ENCODE measurements at places on chromosomes 4 and X.
A peak's percentile ranks its signal among the peaks of the same experiment; 100 is the strongest.

GRCh38 chrX:11331788-11332187 is 38.6 kb downstream of the AMELX start:
- DNase-seq, result no peak

DNA sequence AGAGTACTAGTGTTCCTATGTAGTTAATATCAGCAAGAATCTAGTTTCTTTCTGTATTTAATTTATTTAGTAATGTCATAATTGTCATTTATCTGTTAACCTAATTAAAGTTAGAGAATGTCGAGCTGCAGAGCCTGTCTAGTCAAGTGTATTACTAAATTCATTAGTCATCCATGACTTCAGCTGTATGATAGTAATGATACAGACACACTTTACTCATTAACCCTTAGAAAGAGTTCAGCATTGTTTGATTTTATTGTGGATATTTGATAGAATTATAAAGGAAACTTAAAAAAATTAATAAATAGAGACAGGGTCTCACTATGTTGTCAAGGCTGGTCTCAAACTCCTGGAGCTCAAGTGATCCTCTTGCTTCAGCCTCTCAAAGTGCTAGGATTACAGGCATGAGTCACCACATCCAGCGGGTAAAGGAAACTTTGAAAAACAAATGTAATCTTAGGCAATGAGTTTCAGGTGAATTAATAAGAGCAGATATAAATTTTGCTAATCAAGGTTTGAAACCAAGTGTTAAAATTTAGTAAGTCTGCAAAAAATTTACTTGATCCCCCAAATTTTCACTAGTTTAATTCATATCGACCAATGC is 110.6 kb downstream of the ANK2 start:
- DNase-seq, result peak; percentile 53

DNA sequence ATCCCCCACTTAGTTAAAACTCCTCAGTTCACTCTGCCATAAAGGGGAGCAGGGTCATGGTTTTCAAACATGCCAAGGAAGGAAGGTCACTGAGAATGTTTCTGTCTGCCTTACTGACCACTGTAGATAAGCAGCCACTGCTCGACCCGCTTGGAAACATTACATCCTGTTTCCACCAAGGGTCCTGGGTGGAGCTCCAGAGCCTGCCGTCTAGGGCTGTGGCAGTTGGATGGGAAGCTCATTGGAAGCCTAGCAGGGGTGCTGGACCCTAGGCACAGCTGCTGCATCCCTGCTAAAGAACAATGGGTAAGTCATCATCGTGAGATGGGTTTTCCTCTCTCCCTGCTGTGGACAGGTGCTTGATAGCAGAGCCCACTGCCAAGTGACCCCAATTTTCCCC is 76.0 kb upstream of the SRD5A3 start:
- DNase-seq, result no peak

DNA sequence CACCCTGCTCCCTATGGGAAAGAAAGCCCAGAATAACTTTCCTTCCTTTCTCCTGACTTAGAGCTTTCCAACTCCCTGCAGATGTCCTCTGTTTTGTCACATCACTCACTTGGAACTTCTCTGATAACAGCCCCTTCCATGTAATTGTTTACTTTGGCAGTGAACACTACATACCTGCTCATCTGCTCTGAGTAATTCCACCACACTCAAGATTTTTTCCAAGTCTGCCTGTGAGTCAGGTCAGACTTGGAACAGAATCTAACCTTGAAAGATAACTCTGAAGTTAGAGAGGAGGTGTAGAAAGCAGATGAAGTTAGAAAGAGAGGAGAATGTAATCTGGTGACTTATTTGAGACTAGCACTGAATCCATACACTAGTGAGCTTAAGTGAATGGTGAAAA is 7.4 kb downstream of the MAGEB10 start:
- DNase-seq, result peak; percentile 3

- no peak for DNase-seq
Observed at GRCh38 chr4:118743867-118744266, 58.7 kb downstream of the METTL14 start.

DNA sequence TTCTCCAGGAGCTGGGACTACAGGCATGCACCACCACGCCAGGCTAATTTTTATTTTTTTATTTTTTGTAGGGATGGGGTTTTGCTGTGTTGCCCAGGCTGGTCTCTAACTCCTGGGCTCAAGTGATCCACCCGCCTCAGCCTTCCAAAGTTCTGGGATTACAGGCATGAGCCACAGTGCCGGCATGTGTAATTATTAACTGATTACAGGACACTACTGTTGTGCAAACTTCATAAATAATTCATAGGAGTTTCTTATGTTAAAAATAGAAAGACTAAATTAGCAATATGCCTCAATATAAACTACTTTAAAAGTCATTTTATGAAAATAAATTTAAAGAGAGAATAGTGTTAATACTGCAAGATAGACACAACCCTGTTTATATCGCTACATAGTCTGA is 221.9 kb downstream of the SNCA start:
- DNase-seq, result peak; percentile 82

DNA sequence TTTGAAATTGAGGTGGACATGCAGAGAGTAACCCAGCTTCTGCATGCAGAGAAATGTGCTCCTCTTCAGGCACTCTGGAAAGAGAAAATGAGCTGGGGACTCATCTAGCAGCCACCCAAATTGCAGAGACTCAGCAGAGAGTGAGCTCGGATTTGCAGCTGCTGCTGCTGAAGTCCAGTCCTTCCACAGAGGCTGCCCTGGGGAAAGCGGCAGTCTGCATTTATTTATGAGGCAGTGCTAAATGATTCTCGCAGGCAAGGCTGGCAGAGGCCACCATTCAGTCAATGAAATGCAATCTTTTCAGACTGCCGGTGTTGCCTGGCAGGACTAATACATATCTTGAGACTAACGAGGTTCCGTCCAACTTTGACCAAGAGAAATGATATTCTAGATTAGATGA is 404.8 kb downstream of the NLGN4X start:
- DNase-seq, result no peak

DNA sequence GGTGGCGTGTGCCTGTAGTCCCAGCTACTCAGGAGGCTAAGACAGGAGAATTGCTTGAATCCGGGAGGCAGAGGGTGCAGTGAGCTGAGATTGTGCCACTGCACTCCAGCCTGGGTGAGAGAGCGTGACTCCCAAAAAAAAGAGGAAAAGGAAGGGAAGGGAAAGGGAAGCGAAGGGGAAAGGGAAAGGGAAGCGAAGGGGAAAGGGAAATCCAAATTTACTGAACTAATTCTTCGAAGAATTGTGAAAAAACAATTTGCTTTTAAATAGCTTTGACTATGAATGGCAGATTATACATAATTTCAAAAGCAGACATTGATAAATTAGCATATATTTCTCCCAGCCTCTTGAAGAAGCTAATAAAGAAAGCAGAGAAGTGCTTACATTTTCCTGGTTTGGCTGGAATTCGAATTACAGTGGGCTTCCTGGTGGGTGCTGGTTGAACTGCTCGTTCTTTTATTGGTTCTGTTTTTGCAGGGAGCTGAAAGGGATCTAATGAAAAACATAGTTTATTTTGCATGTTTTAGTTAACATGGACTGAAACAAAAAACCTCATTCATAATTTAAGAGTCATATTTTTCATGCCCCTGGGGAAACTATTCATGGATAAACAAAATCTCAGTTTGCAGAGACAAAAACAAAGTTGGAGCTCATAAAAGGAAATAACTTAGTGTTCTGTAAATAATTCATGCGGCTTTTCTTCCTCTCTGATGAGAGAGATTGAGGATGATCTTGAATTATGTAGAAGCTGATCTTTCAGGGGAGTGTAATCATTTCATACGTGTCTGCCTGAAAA is 66.0 kb downstream of the RPS3A start:
- DNase-seq, result no peak

DNA sequence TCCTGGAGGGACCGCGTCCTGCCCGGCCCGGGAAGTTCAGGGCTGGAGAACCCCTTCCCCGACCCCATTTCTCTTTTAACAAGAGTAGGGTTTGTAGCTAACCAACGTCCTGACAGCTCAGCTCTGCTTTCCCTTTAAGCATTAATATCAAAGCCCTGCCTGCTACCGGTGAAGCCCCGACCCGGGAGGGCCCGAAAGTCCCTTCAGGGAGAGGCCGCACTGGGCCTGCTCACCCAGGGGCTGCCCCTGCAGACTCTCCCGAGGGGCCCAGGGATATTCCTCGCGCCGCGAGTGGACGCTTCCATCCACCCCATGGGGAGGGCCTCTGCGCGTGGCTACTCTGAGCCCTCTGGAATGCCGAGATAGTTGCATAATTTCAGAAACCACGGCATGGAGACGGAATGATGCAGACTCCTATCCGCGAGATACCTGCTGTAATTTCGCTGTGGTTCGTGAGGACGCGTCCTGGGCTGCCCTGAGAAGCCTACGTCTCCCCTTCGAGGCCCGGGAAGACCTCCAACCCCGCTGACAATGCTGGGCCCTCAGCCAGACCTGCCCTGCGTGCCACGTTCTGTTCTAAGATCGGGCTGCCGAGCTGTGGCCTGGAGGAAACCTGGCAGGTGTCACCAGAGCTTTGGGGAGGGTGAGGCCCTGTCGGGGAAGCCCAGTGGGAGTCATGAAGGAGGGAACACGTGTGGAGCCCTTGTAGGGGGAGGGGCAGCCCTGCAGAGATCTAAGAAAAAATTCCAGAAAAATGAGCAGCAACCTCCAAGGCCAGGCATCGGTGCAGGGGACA is 999 bp upstream of the CTBP1 start:
- peak; percentile 45 for DNase-seq

DNA sequence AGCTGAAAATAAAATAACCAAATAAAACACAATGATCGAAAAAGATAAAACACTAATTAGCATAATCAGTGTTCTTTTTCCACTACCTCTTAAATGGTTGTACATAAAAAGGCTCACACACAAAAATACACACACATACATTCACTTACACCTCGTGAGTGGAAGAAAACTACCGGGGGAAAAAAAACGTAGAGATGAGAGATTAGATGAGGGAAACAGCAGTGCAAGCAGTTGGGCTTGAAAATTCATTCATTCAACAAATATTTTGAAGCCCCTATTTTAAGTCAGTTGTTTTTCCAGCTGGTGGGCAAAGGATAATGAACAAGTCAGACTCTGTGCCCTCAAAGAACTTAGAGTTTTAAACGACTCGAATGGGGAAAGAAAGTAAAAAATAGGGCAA is 1.0 kb downstream of the TBCK start:
- DNase-seq, result no peak

- no peak for DNase-seq
Observed at GRCh38 chr4:78707793-78708192, 68.4 kb upstream of the BMP2K start.

- DNase-seq, result no peak
Observed at GRCh38 chr4:77158487-77158861, 1.5 kb downstream of the CCNG2 start.

DNA sequence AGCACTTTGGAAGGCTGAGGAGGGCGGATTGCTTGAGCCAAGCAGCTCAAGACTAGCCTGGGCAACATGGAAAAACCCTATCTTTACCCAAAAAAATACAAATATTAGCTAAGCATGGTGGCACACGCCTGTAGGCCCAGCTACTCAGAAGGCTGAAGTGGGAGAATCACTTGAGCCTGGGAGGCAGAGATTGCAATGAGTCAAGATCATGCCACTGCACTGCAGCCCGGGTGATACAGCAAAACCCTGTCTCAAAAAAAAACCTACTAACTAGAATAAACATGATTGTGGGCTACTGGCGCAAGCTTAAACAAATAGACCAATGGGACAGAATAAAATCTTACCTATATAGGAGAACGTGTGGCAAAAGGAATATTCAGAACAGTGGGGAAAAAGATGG is 7.3 kb downstream of the CDKL2 start:
- DNase-seq, result no peak

GRCh38 chrX:37905436-37906147 is 58.2 kb upstream of the DYNLT3 start:
- DNase-seq, result peak; percentile 38

DNA sequence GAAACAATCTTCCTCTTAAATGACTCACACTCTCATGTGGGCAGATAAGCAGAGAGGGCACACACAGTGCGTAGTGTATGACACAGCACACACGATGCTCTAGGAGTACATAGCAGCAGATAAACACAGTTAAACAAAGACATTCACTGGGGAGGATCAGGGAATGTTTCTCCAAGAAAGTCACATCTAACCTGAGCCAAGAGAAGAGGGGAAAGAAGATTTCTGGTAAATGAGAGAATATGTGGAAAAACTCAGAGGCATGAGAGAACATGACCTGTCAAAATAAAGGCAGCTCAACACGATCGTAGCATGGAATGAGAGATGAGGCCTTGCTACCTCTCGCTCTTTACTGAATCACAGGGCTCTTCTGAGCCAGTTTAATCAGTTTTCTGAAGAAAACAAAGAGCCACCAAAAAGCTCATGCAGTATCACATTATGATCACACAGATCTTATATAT is 251.0 kb downstream of the ANK2 start:
- peak; percentile 76 for DNase-seq

DNA sequence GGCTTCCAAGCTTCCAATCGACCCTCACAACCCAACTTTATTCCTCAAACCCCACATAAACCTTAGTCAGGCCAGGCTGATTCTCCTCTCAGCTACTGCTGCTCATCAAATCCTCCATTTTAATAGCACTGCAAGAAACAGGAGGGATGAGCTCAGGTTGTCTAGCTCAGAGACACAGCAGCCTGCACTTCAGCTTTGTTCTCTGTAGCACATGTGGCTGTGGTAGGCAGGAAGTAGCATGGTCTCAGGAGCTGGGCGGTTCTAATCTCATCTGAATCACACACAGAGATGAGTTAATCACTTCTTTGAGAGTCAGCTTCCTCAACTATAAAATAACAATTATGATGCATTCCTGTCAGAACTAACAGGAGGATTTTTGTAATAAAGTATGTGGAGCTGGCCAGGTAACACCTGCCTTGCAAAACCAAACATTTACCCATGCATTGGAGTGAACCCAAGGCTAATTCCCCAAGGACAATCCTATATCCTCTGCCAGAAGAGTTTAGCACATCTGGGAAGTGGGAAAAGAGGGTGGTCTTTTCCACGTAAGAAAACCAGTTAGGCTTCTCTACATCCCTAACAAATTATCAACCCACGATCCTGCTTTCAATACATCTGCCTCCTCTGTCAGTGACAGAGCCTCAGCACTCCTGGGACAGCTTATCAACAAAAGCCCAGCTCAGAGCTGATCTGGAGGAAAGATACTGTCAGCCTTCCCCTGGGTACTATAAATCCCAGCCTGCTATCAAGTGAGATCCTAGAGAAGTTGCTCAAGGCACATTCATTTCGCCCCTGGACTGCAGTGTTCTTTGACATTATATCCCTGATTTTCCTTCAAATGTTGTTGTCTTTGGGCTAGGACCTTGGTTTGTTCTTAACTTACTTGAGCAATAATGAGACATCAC is 32.8 kb downstream of the ELOVL6 start:
- DNase-seq, result peak; percentile 62

- DNase-seq, result no peak
Observed at GRCh38 chr4:115749404-115749803, 636.0 kb upstream of the NDST4 start.

DNA sequence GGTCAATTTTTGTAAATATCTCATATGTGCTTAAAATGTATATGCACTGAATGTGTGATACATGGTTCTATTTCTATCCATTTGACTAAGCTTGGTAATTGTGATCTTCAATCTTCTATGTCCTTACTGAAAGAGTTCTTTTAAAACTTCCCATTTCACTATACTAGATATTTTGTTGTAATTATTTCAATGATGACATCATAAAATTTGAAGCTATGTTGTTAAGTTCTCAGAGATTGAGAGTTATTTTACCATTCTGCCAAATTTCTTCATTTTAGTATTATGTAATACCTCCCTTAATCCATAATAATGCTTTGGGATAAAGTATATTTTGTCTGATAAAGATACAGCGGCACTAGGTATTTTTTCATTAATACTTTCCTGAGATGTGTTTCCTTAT is 1307.3 kb downstream of the RPA4 start:
- no peak for DNase-seq

- DNase-seq, result no peak
Observed at GRCh38 chr4:182843808-182844325, 73.3 kb downstream of the DCTD start.

Measured in renal cortical epithelial cell (primary cell).